ENCODE measurements at places on chromosomes 13 and 19.

GRCh38 chr19:33621811-33622504 lies at the start of gene CHST8:
TSS of gene CHST8 (plus strand) at chr19:33621953. CDS start at chr19:33689262, 67,309 bp downstream.
- no peak for DNase-seq

- DNase-seq, result no peak
Measured at GRCh38 chr19:45809643-45810159, 5.4 kb downstream of the RSPH6A start.

DNA sequence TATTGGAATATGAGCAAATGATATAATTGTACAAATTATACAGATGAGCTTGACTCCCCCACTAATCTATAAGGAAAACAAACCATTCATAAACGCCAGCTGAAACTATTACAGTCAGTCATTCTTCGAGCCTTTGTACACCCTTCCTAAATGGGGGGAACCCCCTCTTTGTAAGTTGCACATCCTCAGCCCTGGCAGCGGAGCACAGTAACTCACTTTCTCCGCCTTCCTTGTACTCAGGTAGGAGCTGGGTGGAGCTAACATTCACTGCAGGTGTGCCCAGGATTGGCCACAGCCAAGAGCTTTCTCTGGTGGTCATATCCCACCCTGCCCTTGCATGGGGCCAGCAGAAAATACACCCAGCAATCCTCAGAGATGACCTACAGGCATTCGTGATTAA lies 28.6 kb downstream of the PIN1 start:
- DNase-seq, result no peak

- DNase-seq, result no peak
Measured at GRCh38 chr13:73832128-73832588, 302.0 kb downstream of the KLF12 start.

- DNase-seq, result peak; percentile 52
Measured at GRCh38 chr13:90824032-90824431, 523.5 kb upstream of the MIR17HG start.

GRCh38 chr13:40186041-40186440 lies 480.4 kb downstream of the FOXO1 start:
- no peak for DNase-seq

- DNase-seq, result no peak
Measured at GRCh38 chr13:30030141-30030750, 179.8 kb upstream of the UBL3 start.

All from HT-29 (cell line).